Esophagus mucosa (tissue), 1 donor: ENCODE measurements at places on chromosomes 4 and X. TPM values are rescaled to one million over a fixed set of nuclear protein-coding genes. Genes with fewer than 3 reads are reported as not detected.

DNA sequence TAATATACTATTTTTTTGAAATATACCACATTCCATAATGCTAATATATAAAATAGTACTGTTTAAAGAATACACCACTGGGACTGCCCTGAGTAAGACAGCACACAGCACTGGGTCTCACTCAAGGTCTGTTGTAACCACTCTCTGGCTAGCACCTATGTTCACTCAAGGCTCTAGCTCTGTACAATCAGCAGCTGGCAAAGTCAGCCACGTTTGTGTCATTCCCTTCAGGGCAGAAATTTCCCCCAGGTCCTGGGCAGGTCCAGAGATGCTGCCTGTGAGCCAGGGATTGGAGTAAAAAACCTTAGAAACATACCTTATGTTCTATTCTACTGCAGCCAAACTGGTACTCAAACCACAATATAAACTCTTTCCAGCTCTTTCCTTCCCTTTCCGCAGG, 1160.2 kb upstream of the ADGRL3 start:
- peak; percentile 45 for ATAC-seq

- no peak for ATAC-seq
Observed at GRCh38 chr4:65917486-65917885, 247.2 kb upstream of the EPHA5 start.

Gene NUDT11
- 0.96 TPM for total RNA-seq

Gene FOXP3
- 0.76 TPM for total RNA-seq

GRCh38 chr4:107996949-107997788, 7.5 kb downstream of the HADH start:
- no peak for ATAC-seq

GRCh38 chr4:4260185-4260751, 12.2 kb upstream of the TMEM128 start:
- peak; percentile 61 for ATAC-seq

DNA sequence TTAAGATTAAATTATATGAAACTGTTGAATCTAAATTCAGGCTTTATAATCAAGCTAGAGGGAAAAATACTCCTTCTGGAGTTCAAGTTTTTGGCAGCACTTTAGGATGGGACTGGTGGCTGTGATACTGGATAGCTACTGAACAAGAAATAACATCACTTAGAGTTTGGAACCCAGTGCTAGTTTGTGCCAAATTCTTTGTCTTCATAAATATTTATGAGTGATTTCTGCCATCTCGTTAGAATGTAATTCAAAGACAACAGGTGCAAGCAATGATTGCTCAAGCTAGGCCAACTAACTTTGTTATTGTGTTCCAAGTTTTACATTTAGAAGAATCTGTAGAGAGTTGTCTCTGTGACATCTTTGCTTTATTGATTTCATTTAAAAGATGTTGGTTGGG, 417.9 kb downstream of the FAT4 start:
- ATAC-seq: no peak

DNA sequence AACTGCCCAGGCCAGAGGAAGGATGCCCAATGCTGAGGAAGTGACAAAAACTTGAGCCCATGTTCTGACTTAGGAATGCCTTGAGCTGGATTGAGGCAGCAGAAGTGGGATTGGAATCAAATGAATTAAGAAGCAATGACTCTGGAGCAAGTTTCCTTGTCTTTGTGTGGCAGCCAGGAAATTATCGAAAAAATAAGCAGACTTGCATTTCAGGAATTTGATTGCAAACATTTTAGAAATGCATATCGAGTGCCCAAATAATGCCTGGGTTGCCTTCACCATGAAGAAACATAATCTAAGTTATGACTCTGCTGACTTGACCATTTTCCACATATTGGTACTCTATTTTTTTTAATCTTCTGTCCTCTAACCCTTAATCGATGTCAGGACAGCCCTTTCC, 9.5 kb downstream of the CYTL1 start:
- ATAC-seq: no peak

Gene RNF150
- total RNA-seq: 1.6 TPM

Gene TSPAN7
- 11.3 TPM for total RNA-seq

Gene PCSK1N
- 0.36 TPM for total RNA-seq

Gene ARHGAP36
- total RNA-seq: not detected

DNA sequence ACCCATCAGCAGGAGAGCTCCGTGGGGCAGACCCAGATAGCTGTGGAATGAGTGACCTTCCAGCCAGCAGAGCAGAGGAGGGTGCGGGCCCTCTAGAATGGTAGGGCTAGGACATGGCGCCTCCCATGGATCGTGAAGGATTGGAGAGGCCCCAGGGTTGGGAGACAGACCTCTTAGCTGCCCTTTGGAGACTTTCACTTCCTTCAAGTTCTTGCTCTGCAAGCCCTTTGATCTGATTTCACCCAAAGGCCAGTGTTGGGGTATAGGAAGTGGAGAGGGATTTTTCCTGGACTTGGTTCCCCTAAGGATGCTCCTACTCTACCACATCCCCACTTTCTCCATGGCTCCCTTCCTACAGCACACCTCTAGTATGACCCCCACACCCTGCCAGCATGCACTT, 3.0 kb downstream of the SASH3 start:
- ATAC-seq: no peak

Gene SSX4B
- not detected for total RNA-seq

Gene ARMCX1
- total RNA-seq: 3.0 TPM

Gene PSAPL1
- not detected for total RNA-seq

DNA sequence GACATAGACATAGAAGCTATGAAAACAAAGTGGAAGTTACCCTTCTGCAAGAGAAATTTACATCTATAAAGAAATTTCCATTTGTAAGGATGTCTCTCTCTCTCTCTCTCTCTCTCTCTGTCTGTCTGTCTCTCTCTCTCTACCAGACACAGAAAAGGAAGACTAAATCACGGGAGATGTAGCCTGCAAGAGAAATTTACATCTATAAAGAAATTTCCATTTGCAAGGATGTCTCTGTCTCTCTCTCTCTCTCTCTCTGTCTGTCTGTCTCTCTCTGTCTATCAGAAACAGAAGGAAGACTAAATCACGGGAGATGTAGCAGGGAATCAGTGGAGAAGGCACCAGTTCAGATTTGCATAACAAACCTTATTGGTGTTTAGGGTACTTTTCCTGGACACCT, 65.6 kb upstream of the CTSO start:
- ATAC-seq: no peak

DNA sequence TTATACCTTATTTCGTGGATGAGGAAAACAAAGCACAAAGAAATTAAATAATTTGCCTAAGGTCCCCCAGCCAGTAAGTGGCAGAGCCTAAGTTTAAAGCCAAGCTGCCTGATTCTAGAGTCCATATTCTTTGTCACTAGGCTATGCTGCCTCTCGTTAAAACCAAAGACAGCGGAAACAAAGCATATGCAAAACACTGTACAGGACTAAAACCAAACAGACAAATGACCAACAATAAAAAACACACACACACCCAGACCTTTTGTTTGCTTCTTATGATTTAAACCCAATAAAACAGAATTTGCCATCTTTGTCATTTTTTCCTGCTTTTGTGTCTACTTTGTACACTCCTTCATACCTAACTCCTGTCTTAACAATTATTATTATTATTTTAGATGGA, 10.1 kb upstream of the VSIG1 start:
- no peak for ATAC-seq

DNA sequence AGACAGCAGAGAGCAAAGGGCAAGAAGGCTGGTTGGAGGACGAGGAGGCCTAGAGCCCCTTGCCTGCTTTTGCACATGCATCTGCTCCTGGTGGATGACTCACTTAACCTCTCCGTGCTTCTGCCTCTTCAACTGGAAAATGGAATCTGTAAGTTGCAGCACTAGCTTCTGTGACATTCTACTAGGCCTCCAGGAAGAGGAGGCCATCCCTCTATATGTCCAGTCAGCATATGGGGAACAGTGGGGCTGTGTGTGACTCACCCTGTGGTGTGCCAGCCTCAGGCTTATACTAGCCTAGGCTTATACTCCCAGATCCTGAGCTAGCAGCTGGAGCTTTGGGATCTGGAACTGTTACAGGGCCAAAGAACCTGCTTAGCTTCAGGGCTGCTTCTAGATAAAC, 36.0 kb downstream of the RTL9 start:
- ATAC-seq: peak; percentile 91

Gene WNK3
- 0.40 TPM for total RNA-seq

- ATAC-seq: no peak
Observed at GRCh38 chr4:85676850-85677590, 202.1 kb downstream of the ARHGAP24 start.

DNA sequence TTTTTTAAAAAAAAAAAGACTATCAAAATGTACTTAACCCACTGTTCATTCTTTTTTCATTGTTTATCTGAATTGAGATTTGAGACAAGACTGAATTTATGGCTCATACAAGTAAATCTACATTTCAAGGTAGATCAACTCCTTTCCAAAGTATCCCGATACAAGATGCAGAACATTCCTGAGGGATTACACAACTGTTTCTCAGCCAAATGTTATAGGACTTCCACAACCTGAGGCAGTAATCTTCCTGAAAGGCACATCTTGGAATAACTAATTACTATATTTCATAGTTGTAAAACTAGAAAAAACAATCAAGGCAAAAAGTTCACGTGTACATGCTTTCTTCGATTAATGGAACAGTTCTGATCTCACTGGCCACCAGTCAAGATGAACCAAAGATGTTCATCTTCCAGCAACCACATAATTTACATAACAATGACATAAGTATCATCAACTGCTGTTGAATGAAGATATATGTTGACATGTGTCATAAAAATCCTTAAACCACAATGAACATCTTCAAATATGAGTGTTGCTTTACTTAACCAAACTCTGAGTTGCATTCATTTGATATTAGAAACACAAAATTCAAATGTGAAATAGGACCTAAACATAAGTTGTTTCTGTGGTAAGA, 225.2 kb upstream of the DKK2 start:
- no peak for ATAC-seq

GRCh38 chr4:104500442-104500841, 5.7 kb upstream of the CXXC4 start:
- ATAC-seq: no peak

DNA sequence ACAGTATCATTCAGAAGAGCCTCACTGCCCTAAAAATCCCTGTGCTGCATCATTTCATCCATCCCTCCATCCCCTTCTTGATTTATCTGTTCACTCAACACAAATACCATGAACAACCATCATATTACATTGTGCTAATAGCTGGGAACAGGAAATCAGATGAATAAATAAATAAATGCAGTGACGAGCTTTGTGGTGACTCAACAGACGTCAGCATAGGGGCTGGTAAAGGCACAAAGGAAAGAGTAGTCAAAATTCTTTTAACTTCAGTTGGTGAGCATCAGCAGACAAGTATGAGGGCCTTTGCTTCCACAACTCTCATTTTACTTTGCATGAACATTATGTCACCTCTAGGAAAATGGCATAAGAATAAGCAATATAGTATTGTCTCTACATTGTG, 65.5 kb downstream of the EDNRA start:
- ATAC-seq: no peak

Gene EMCN
- 4.7 TPM for total RNA-seq

DNA sequence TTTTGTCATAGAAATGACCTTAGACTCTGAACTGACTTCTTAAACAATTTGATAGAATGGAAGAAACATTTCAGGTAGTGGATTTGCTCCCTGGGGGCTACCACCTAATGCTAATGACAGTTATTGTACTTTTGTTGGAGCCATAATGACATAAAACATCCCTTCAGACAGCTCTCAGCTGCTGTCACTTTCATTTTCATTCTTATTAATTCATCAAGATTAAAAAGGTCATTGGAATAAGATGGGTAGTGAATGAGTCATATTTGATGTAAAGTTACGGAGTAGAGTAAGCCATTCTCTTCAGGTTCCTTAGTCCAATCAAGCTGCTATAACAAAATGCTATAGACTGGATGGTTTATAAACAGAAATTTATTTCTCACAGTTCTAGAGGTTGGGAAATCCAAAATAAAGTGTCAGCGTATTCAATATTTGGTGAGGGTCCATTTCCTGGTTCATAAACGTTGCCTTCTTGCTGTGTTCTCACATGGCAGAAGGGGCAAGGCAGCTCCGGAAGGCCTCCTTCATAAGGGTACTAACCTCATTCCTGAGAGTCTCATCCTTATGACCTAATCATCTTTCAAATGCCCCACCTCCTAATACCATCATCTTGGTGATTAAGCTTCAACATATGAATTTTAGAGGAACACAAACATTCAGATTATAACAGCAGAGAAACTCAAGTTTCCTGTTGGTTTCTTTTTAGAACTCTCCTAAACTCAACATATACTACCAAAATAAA, 268.5 kb downstream of the ARAP2 start:
- ATAC-seq: no peak

Gene ITM2A
- 13.8 TPM for total RNA-seq

Gene TSPAN6
- total RNA-seq: 36.4 TPM

GRCh38 chr4:163540977-163541376, 46.5 kb downstream of the TMA16 start:
- ATAC-seq: peak; percentile 49

DNA sequence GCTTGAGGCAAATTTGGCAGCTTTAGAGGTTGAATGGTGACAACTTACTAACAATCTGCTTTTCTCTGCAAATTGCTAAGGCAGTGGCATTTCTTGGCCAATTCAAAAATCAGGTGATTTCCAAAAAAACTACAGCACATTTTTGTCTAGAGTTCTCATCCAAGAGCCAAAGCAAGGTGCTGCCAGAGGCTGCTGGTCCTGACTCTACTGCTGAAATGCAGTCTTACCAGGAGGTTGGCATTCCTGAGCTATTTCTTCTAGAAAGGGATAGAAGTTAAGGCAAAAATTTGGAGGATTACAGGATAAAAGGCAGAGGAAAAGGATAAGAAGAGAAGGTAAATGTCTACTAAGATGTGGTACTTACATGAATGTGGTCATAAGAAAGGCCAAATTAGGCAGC, 75.6 kb downstream of the COX18 start:
- ATAC-seq: no peak

Gene PDCL2
- total RNA-seq: 0.28 TPM

GRCh38 chrX:53442322-53442631, 8.1 kb upstream of the HSD17B10 start:
- ATAC-seq: no peak

- ATAC-seq: no peak
Observed at GRCh38 chr4:75180790-75181776, 248.2 kb downstream of the PARM1 start.

DNA sequence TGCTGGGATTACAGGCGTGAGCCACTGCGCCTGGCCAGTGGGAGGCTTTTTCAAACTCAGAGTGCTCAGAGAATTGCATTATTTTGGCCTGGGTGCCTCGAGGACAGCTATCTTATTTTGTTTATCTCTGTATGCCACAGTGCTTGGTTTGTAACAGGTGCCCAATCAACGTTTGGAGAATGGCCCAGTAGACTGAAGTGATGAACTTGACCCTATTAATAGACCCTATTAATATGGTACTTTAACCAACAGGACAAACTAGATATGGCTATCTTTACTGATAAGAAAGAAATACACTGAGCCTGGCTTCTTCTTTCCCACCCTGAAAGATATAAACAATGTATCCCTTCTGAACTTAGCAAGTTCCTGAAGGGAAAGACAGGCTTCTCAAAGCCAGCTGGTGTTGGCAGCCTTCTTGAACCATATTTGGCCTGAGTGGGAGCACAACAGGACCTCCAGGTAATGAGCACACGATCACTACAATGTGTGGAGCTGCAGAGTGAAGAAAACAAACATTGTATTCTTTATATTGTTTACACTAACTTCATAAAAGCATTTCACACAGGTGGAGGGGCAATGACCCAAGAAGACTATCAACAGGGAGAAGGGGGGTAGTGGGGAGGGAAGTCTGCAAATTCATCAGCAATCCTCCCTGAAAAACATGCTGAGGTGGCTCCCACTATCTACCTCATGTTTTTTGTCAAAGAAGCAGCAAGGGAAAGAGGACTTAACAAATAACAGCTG, 41.7 kb downstream of the PRPS1 start:
- no peak for ATAC-seq
